ENCODE measurements at places on chromosomes 5 and 9.
A peak's percentile ranks its signal among the peaks of the same experiment; 100 is the strongest.

DNA sequence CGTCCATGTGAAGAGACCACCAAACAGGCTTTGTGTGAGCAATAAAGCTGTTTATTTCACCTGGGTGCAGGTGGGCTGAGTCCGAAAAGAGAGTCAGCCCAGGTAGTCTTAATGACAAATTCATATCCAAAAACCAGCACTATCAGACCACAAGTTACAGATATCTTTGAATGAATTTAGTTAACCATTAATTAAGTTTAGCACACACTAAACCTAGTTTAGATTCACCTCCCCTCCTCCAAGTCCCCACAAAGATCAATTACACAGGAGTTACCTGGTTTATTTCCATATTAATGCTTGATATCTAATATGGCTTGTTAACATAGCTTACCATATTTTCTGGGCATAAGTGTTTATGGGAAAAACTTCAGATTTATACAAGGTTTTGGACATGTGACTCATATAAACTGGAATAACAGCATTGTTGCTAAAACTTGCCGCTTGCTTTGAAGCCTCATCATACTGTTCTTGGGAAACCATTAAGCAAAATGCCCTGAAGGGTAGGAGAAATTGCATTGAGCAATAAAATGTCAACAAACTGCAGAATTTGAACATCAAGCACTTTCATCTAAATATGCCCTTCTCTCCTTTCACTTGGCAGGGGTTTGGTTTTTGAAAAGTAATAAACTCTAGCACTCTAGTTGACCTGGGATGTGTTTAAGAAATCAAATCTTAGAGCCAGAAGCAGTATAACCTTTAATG, 166.9 kb downstream of the SNCAIP start:
- DNase-seq: no peak

- DNase-seq: no peak
These were observed 381.1 kb downstream of the ZNF608 start for GRCh38 chr5:124365361-124365801.

GRCh38 chr9:125924351-125924750, 177.2 kb downstream of the PBX3 start:
- DNase-seq: no peak

DNA sequence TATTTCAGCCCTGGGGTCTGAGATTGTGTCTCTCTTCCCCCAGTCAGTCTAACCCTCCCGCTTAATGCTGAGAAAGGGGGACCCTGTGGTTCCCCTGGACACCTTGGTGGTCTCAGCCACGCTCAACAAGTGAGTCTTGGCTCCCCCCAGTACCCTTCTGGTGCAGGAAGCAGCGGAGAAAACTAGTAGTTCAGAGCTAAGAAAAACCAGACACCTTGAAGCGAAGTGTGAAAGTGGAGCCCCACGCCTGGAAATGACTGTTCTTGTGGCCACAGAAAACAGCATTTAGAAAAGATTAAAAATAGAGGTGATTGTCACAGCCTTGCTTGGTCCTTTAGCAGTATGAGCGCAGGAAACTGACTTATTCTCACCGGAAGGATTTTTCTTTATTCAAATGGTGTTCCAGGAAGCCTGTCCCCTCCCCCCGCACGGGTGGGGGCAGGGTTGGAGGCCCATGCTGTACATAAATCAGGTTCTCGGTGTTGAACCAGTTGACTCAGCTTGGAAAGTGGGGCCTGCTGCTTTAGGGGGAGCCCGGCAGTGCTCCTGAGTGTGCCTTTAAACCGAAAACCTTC, 8.1 kb downstream of the ARPC5L start:
- no peak for DNase-seq

DNA sequence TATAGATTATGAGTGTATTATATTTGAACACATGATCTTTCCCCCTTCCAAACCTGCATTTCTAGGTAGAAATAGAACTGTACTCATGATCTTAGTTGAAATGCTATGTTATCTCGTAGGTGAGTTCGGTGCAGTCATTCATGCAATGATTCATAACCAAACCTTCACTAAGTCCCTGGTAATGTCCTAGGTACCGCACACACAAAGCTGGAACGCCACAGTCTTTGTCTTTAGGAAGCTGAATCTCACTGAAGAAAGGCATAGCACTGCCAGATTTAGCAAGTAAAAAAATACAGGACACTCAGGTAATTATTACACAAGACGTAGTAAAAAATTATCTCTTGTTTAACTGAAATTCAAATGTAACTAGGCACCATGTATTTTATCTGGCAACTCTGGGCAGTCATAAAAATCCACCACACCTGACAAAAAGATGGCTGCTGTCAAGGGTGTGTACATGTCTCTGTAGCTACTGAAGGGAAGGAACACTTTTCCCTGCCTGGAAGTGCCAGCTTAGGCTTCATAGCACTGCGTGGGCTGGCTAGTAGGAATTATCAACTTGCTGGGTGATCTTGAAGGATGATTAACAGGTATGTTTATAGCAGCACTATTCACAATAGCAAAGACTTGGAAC, 28.0 kb upstream of the TXN start:
- no peak for DNase-seq

DNA sequence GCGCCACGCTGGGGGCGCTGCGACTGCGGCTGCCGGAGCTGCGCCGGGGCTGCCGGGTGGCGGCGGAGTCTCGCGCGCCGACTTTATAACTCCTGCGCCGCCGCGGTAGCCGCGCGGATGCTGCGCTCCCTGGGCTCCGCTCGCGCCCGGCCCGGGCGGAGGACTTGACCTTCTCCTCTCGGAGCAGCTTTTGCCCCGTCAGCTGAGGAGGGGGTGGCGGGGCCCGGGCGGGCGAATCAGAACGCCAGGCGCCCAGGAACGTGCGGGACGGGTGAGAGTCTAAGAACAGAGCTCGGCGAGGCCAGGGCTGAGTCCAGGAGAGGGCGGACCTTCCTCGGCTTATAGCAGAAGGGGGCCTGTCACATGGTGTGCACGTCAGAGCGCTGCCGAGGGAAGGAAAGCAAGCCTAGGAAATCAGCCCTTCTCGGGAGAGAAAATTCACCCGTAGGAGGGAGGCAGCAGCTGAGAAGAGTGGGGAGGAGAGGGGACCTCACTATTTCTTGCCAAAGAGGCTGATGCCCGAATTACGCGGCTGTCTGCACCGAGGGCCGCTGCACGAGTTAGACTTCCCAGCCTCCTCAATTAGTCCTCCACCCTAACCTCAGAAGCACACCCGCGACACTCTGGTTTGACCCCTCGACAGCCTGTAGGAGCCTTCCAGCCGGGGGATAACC, at the start of gene FOXD1:
FOXD1 (minus strand) TSS at position 315 of the 674 bp plus-strand sequence. CDS start 415 bp downstream, outside the sequence.
- DNase-seq: peak; percentile 89

GRCh38 chr5:95600557-95600956, 19.3 kb upstream of the GPR150 start:
- DNase-seq: no peak

GRCh38 chr5:17089690-17090089, 127.7 kb upstream of the BASP1 start:
- DNase-seq: no peak

DNA sequence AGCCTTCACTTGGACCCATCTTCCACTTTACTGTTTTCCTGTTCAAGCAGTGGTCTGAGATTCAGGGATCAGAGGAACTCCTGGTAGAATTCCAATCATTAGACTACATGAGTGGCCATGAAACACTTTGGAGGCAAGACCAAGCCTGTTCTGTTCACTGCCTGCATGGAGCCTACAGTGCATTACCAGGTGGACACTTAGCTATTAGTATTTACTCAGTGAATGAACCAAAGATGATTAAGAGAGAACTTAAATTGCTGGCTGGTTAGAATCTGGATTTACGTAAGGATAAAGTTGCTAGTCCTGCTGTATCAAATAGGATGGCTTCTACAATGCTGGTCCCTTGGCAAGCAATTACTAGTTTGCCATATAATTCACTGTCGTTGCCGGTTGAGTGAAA, 245.5 kb downstream of the ARRDC3 start:
- DNase-seq: no peak

GRCh38 chr5:140286424-140286823, 16.5 kb downstream of the PFDN1 start:
- no peak for DNase-seq
